Heart left ventricle (tissue), 16 donors: ENCODE measurements at places on chromosomes 7 and 10. TPM values are rescaled to one million over a fixed set of nuclear protein-coding genes. Genes with fewer than 3 reads are reported as not detected.

DNA sequence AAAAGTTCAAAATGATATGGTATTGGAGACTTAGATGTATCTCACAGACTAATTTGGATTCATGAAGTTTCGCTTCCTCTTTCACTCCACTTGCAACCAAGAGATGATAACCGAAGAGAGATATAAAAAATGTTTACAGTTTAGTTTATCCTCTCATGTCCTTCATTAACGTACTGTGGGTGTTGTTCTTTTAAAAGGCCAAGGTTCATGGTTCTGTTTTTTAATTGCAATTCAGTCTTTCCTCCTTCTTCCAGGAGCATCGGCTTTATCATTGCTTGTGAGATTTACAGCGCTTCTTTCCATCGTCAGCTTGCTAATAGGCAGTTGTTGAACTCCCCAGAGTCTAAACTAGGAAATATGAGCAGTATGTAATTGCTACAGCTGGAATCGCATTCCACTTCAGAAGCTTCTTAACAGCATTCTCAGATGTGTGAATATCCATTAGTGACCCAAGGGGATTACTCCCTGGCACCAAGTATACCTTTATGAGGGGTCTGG, 75.9 kb upstream of the HGF start:
- DNase-seq = no peak

- no peak for DNase-seq
Observed at GRCh38 chr10:68938117-68938516, 17.9 kb upstream of the DDX21 start.

- DNase-seq = no peak
Observed at GRCh38 chr7:25149836-25150235, 24.8 kb upstream of the CYCS start.

The C7orf57 gene
- total RNA-seq = not detected

The GFRA1 gene
- total RNA-seq = 1.0 TPM
